ENCODE measurements at places on chromosomes 5 and 9.
A peak's percentile ranks its signal among the peaks of the same experiment; 100 is the strongest.

DNA sequence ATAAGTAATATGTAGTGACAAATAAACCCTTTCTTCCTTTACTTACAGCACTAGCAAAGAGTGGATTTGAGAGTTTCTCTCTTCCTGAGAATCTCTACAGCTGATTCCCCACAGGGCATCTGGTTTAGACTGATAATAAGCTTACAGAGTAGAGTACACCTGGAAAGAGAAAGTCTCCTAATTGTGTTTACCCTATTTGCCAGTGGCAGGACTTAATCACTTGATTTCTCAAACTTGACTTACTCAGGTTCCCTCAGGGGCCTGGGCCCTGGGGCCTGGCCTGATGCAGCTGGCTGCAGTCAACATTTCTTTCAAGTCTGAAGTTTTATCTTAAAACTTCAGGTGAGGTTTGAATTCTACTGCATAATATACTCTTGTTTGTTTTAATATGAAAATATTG, 38.0 kb upstream of the UBTD2 start:
- no peak for DNase-seq

GRCh38 chr5:13501176-13501575, 443.3 kb downstream of the DNAH5 start:
- DNase-seq: no peak

DNA sequence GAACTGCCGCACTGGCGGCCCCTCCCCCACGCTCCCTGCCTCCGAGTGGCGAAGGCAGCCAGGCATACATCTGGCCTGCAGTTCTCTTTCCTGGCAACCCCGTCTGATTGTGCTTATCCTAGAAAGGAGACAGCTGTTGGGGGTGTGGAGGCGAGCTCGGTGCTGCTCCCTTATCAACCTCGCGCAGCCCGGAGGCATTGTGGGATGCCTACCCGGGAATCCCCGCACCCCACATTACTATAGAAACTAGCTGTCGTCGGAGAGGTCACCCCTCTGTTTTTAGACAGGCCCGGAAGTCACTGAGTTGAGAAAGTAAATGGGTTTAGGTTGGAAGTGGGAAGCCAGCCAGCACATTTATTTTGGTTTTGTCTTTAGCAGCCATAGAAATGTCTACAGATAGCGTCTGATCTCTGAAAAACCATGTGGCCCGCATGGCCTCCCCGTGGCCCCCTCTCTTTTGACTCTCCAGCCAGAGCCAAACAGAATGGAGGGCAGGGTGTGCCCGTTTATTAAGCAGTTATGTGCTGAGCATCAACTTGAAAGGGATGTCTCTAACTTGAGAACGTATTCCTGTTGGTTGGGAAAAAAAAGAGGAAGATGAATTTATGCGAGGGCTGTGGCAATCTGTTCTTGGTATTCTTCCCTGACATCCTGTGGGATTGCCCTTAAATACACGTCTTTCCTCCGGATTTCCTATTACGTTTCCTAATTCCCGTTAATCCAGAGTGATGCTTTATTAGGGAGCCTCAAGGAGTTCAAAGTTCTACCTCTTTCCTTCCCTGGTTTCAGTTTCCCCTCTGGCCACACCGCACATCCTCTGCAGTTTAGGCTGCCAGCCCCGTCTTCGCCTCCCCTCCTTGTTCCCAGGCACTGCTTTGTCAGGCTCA, 3.9 kb downstream of the STC2 start:
- DNase-seq: no peak

DNA sequence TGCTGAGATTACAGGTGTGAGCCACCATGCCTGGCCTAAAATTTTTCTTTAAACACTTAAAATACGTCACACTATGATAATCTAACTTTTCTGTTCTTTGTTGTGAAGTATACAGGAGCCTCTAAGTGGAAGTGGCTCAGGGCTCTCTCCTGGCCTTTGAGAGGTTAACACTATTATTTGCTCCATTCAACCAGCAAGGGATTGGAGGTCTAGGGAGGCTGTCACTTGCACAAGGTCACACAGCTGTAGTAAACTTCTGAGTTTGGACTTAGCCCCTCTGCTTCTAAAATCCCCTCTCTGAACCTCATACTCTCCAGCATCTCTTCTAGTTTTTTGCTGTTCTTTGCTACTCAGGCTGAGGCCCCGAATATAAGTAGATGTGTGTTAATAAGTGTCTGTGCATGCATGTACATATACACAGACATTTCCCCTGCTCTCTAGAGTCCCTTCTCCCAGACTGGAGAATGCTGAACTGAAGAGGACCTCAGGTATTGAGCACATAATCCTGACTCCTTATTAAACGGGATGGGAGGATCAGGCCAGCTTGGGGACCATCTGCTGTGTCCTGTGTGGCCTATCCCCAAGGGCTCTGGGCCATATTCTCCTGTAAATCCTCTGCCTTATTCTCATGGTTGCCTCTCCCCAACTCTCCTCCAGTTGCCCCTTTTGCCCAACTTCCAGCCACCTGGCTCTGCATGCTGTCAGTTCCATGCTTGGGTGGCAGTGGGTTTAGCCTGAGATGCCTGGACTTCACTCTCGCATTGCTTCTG, 87.0 kb upstream of the SPRY4 start:
- no peak for DNase-seq

GRCh38 chr9:105218673-105219072, 25.8 kb upstream of the SLC44A1 start:
- DNase-seq: no peak

GRCh38 chr9:98874721-98875255, 67.3 kb downstream of the GALNT12 start:
- no peak for DNase-seq

DNA sequence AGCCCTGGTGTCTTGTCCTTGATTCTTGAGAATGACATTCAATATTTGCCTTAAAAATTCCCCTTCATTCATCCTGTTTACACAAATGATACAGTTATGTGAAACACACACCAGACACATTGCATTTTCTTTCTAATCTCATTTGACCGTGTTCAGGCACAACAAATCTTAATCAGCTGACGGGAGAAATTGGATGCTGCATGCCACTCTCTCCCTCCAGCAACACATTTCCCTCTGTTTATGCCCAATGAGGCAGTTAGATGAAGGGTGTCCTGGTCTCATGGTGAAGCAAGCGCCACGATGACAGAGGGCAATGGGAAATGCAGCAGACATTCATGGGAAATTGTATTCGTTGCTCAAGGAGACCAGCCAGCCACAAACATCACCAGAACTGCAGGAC, 3.2 kb upstream of the FGF1 start:
- DNase-seq: no peak

DNA sequence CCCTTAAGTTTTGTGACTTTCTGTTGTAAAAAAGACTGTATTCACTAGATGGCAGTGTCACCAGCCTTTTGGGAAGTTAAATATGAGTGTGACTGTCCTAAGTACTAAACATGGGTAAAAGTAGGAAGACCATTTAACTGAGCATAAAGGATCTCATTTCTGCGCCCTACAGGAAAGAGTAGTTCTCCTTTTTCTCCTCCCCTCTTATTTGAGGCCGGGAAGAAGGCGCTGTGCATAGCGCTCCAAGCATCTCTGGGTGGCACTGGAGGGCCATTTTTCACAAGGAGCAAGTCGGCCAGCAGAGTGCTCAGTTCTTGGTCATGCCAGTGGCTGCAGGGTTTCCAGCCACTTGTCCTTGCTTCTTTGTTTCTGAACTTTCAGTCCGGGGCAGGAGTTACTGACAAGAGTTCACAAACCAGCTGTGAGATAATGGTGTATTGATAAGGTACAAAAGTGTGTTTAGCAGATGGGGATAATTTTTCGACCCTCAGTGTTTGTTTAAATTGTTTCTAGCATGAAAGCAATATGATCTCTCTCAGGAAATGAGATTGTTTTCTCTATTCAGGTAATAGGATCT, 227.6 kb upstream of the DMRT1 start:
- DNase-seq: peak; percentile 83

GRCh38 chr5:14472986-14473567, 108.5 kb upstream of the OTULINL start:
- no peak for DNase-seq

Measured in GM23338 (cell line).